Frontal cortex (tissue), 4 donors: ENCODE measurements at places on chromosomes 1 and 21. TPM values are rescaled to one million over a fixed set of nuclear protein-coding genes. Genes with fewer than 3 reads are reported as not detected.

DNA sequence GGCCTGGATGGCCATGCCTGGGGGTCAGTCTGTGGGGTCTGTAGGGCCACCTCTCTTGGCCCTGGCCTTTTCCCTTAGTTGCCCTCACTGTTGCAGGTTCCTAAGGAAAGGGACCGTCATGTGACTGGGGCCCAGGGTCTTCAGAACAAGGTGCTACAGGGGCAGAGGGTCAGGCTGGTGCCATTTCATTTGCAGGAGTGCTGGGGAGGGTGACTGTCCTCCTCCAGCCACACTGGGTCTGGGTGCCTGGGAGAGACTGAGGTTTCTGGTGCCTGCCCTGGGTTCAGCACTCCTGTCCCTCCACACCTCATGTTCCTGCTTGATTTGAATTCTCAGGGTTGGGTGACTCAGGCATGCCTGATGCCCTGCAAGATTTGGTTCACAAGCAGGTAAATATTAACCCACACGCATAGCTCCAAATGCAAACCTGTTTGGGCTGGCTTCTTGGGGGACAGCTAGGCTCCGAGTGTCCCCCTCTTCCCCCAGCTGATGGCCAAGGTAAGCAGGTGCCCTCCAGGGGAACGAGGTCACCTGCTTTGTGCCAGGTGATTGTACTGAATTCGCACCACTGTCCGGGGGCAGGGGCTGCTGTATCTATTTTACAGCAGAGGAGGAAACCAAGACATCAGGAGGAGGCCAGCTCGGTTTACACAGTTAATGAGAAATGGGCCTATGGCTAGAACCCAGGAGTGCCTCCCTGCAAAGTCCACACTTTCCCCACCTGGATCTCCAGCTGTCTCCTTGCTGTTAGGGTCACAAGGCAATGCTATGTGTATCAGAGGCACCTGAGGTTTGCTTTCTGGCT lies 20.3 kb downstream of the ARHGEF10L start:
- DNase-seq = no peak

GRCh38 chr1:95003433-95003738 lies 69.4 kb downstream of the ALG14 start:
- DNase-seq = no peak

- DNase-seq = no peak
Measured at GRCh38 chr1:111577814-111578213, 41.8 kb upstream of the RAP1A start.

- DNase-seq = peak; percentile 30
Measured at GRCh38 chr1:225987491-225988316, 11.4 kb downstream of the SDE2 start.

- DNase-seq = no peak
Measured at GRCh38 chr1:222097588-222097987, 355.7 kb upstream of the DUSP10 start.

GRCh38 chr1:32201011-32201855 lies 838 bp downstream of the CCDC28B start:
- peak; percentile 53 for DNase-seq

DNA sequence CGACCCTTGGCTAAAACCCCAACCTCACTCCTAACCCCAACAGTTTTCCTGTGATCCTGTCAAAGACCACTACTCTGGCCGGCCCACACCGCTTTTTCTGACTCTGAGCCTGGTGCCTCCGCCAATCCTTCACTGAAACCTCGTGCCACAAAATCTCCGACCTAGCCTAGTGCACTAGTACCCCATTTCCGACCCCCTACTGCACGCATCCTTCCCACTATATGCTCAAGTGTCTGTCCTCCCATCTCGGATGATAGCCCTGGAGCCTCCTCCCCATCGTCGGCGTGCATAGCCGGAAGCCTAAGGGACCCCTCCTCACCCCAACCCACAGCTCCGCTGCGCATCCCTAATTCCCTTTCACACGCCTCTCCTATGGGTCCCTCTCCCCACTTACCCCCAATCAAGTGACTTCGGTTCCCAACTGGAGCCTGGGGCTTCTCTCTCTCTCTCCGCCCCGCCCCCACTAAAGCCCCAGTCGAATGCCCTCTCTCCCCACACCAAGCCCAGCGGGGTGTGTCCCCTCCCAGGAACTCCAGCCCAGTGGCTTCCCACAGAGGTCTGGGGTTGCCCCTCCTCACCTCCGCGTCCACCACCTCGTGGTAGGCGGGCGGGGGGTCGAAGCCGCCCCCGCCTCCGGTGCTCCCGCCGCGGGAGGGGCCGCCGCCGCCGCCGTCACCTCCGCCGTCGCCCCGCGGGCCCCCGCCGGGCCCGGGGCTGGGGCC lies 791 bp downstream of the USP24 start:
- peak; percentile 48 for DNase-seq

Gene ITLN2
- total RNA-seq = not detected

Gene STIL
- 7.7 TPM for total RNA-seq

Gene LAMB3
- 0.82 TPM for total RNA-seq

Gene TCHHL1
- not detected for total RNA-seq
